ENCODE measurements at places on chromosomes 6 and 20.

GRCh38 chr6:38959138-38959537, 89.4 kb upstream of the GLP1R start:
- no peak for DNase-seq

- DNase-seq, result no peak
Measured at GRCh38 chr6:142856624-142857232, 88.2 kb downstream of the HIVEP2 start.

GRCh38 chr6:125986301-125987025, at the start of gene TRMT11:
Gene TRMT11 (plus strand): TSS chr6:125986540. CDS start chr6:125986551, 11 bp downstream.
- peak; percentile 95 for DNase-seq

DNA sequence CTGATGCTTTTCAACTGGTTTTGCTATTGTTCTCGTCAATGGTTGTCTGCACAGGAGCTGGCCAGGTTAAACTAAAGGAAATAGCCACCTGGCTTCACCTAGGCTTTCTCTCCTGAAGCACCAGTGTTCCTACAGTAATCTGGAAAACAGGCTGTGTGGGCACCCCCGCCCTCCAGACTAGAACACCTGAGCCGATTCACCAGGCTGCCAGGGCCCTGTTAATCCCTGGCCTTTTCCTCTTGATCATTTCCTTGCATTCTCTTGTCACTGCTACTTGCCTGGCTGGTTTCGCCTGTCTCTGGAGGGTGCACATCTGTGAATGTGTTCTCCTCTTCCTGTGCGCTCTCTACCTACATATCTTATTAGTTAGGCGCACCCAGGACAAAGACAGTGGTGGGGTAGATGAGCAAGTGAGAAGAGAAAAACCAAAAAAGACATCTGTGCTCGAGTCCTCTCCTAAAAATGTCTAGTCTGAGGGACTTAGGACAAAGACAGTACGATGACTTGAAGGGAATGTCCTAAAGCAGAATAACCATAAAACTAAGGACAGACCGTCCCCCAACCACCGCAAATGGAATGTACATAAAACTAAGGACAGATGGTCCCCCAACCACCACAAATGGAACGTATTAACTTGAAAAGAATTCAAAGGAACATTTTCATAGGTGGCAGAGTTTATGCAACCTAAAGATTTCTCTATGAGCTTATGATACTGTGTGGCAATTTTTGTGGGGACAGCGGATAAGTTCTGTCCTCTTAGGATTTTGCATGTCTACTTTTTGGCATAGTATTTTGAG, 45.9 kb upstream of the EMILIN3 start:
- no peak for DNase-seq

DNA sequence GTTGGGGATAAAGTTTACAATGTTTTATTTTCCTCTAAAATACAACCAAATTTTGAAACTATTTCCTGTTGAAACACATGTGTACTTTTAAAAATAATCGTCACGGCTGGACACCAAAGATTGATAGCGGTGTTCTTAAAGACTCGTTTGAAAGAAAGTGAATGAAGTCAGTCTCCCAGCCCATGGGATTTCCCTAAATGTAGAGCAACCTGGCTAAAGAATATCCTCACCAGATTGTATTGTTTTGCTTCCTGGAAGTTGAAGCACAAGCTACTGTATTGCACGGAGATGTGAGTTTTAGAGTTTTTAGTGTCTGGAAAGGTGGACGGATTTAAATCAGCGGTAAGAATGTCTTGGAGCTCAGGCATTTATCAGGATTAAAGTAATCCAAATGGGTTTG, 189.5 kb downstream of the THBS2 start:
- no peak for DNase-seq

DNA sequence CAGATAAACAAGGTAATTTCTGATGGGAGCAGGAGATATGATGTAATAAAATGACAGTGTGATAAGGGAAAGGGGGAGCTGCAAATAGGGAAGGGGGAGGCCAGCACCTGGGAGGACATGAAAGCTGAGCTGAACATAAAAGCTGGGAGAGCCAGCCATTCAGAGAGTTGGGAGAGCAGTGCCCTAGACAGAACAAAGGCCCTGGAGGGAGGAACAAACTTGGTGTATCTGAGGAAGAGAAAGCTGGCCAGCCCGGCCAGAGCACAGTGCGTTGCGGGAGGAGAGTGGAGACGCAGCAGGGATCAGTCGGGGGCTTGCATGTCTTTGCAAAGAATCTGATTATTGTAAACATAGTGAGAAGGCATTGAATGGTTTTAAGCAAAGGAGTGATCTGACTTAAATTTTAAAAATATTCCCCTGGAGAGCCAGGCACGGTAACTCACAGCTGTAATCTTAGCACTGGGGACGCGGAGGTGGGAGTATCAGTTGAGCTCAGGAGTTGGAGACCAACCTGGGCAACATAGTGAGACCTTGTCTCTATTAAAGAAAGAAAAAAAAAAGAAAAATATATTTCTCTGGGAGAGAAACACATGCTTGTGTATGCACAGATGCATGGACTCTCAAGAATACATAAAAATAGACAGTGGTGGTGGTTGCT, 318.2 kb downstream of the ZFAND3 start:
- no peak for DNase-seq

GRCh38 chr20:60365064-60365666, 406.9 kb downstream of the CDH26 start:
- DNase-seq, result peak; percentile 18

DNA sequence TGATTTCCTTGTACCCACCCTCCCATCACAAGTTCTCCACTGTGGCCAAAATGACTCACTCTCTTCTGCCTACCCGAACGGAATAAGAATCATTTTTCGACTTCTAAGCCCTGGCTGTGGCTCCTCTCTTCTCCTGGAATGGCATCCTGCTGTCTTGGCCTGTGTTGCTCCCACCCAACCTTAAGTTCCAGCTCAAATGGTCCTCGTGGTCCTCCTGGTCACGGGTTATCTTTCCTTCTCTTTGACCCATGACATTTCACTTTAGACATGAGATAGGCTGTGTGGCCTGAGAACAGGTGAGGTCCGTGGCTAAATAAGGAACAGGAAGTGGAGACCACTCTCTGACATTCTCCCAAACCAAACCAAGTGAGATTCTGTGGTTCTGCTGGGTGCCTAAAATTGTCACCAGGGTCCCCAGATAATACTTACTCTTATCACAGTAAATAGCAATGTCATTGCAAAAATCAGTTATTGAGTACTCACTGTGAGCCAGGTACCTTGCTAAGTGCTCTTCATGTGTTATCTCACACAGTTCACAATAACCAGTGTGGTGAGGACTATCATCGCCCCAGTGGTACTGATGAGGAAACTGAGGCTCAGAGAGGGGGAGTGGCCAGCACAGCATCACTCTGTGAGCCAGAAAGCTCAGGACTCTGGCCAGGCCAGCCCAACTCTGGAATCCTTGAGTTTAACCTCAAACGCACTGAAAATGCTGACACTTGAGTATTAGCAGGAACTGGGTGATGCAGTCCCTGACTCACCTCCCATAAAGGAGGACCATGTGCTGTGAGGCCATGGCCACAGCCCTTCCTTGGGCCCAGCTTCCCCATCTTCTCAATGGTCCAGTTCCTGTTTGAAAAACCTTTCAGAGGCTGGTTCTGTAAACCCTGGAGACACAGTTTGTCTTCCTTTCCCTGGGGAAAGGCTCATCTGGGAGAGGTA, 74.8 kb upstream of the SIRPA start:
- no peak for DNase-seq

GRCh38 chr20:24633026-24633425, 163.6 kb downstream of the SYNDIG1 start:
- no peak for DNase-seq

DNA sequence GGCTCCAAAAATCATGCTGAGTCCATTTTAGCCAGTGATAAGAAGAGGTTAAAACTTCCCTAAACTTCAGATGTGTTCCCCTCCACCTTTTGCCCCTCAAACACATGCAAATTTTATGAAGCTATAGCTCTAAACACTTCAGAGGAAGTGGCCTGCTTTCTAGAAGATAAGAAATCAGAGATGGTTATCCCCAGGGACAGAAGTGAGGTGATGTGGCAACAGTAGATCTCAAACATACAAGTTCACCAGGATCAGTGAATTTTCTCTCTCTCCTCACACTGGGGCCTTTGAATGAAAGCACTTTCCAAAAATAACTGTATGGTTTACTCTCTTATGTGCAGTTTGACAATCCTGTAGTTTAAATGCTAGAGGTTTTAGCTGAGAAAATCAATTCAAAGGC, 332.0 kb downstream of the BTBD9 start:
- peak; percentile 44 for DNase-seq

DNA sequence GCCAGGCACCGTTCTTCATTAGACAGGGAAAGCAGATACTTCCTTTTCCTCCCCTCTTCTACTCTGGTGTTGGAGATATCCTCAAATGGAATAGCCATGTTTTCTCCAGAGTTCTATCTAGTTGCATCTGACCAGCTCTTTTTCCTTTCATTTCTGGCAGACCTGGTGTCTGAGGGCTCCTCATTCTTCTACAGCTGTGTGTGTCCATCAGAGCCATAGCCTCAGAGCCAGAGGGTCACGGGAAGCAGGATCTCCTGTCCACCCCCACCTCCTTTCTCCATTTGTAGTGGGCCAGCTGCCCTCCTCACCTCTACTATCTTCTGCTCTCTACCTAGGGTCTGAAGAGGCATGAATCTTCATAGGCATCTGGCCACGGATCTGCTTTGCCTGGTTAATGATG, 57.0 kb downstream of the TSPYL4 start:
- no peak for DNase-seq

GRCh38 chr6:99736302-99736701, 129.7 kb downstream of the PRDM13 start:
- DNase-seq, result peak; percentile 31

DNA sequence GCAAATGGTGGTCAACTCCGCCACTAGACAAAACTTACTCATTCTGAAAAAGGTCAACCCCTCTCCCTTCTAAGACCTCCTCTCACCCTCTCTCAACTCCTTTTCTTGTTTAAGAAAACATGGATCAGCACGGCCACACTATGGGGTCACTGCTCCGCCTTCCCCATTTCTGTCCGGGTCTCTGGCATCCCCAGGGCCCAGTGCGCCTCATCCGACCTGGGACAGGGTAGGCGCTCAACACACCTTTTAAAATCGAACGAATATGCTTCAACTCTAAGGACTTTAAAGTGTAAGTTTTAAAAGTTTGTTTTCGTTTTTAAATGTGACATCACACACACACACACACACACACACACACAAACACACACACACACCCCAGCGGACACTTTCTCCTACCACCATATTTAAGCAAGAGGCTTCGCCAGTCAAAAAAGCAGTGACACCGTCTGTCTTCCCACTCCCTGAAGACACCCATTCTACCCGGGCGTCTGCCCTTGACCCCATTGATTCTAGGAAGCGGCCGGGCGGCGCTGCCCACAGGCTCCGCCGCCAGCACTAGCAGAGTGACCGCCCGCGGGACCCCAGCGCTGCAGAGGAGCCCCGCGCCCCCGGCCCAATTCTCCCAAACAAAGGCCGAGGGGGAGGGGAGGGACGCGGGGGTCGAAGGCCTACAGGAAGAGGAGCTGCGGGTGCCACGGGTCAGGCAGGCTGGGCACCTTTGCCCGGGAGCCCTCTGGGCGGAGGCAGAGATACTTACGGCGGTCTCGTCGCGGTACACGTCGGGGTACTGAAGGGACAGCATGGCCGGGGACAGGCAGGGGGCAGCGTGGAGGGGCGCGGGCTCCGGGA, 568 bp downstream of the PREP start:
- DNase-seq, result peak; percentile 60

All from hematopoietic multipotent progenitor cell treated with erythropoietin and hydrocortisone succinate and interleukin-3 and kit ligand, for 6 days (in vitro differentiated cells).